Thoracic aorta (tissue), 2 donors: ENCODE measurements at places on chromosomes 2 and 18. TPM values are rescaled to one million over a fixed set of nuclear protein-coding genes. Genes with fewer than 3 reads are reported as not detected.

SOX11 gene
- total RNA-seq, result not detected

SNRPD1 gene
- total RNA-seq, result 4.3 TPM

ZNF385B gene
- total RNA-seq, result 0.41 TPM

LRRC30 gene
- total RNA-seq, result not detected

GPR39 gene
- total RNA-seq, result 1.9 TPM

MARCO gene
- total RNA-seq, result 13.7 TPM

CACNB4 gene
- total RNA-seq, result 13.8 TPM

COL5A2 gene
- 135 TPM for total RNA-seq

ARHGEF4 gene
- 6.5 TPM for total RNA-seq

COX7A2L gene
- 114 TPM for total RNA-seq

MAPK4 gene
- 4.0 TPM for total RNA-seq

ZSWIM2 gene
- not detected for total RNA-seq

- DNase-seq, result no peak
Observed at GRCh38 chr18:75783566-75784281, 356.2 kb upstream of the SMIM21 start.

DNA sequence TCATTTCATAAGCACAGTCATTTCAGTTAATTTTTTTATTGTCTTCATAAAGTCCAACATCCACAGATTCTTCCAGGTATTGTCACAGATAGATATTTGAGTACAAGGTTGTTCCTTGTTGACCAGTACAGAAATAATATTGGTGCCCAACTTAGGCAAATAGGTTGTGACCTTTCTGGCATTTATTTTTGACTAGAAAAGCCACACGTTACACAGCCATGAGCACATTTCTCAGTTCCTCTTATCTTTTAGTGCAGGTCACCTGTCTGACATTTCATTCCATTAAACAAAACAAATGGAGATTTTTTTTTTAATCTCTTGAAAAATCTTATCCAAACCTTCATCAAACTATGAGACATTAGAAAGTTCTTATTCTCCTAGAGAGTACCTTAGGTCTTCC, 428.8 kb downstream of the ZNF521 start:
- no peak for DNase-seq

DNA sequence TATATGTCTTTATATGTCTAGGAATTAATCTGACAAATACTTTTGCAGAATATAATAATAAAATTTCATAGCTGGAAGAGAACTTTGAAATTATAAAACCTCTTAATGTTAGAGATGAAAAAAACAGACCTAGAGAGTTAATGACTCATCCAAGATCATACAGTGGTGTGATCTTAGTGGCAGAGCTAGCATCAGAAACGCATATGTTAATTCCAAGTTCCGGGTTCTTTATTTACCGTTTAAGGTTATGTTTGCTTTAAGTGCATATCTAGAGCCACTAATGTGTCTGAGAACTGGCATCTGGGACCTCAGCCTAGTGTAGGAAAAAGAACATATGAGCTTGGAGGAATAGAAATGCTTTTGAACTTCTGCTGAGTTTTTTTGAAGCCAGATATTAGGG, 24.3 kb downstream of the CERS6 start:
- no peak for DNase-seq

- peak; percentile 94 for DNase-seq
Observed at GRCh38 chr2:71716697-71717624, 263.6 kb downstream of the DYSF start.

- no peak for DNase-seq
Observed at GRCh38 chr18:72601481-72601880, 57.3 kb upstream of the CBLN2 start.

GRCh38 chr2:55827855-55828254, 95.7 kb downstream of the EFEMP1 start:
- DNase-seq, result no peak

DNA sequence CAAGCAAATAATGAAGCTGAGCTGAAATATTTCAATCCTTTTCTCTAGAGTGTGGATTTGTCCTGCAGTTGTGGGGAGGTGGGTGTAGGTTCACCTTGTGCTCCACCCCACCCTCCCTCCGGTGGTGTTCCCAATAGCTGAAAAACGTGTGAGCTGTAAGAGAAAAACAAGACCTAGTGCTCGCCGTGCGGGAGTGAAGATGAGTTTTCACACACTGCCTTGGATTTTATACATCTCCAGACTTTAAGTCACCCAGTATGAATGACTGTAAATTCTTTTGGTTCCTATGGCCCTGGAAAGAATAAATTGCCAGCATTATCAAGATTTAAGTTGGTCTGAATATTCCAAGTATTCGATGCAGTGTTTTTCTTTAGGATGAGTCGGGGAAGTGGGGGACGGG, 1.9 kb upstream of the SOX11 start:
- no peak for DNase-seq

- no peak for DNase-seq
Observed at GRCh38 chr2:233915128-233915527, 2.0 kb upstream of the TRPM8 start.

DNA sequence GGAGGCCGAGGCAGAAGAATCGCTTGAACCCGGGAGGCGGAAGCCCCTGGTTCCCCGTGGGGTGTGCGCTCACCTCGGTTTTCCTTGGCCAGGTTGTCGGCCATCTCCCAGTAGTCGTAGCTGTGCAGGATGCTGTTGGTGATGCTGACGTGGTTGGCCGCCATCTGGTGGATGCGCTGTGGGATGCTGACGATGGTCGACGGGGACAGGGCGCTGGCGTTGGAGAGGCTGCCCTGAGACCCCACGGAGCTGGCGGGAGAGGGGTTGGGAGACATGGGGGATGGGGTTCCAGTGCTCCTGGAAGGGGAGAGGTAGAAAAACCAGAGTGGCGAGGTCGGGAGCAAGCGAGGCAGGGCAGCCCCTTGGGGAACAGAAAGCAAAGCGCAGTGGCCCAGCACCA, 64.4 kb upstream of the REV1 start:
- DNase-seq, result no peak

GRCh38 chr2:189409131-189409530, 32.1 kb upstream of the WDR75 start:
- DNase-seq, result no peak

GRCh38 chr2:100383306-100383705, 34.2 kb downstream of the CHST10 start:
- no peak for DNase-seq

DNA sequence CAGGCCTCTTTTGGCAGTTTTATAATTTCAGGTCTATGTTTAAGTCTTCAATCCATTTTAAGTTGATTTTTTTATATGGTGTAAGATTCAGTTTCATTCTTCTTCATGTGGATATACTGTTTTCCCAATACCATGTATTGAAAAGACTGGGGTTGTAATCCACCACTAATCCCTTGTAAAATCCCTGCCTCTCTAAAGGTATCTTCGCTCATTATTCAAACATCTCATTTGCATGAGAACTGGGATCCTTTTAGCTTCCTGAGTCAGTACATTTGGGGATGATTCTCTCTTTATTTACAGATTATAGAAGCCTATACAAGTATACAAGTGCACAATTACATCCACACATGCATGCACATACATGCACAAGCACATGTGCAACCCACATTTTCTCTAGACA, 25.3 kb downstream of the DHRS9 start:
- DNase-seq, result no peak

GRCh38 chr2:194591192-194591591, 1065.8 kb upstream of the SLC39A10 start:
- DNase-seq, result no peak

GRCh38 chr2:187854801-187855200, 300.6 kb upstream of the TFPI start:
- no peak for DNase-seq

- no peak for DNase-seq
Observed at GRCh38 chr2:37645836-37646235, 25.6 kb downstream of the CDC42EP3 start.

DNA sequence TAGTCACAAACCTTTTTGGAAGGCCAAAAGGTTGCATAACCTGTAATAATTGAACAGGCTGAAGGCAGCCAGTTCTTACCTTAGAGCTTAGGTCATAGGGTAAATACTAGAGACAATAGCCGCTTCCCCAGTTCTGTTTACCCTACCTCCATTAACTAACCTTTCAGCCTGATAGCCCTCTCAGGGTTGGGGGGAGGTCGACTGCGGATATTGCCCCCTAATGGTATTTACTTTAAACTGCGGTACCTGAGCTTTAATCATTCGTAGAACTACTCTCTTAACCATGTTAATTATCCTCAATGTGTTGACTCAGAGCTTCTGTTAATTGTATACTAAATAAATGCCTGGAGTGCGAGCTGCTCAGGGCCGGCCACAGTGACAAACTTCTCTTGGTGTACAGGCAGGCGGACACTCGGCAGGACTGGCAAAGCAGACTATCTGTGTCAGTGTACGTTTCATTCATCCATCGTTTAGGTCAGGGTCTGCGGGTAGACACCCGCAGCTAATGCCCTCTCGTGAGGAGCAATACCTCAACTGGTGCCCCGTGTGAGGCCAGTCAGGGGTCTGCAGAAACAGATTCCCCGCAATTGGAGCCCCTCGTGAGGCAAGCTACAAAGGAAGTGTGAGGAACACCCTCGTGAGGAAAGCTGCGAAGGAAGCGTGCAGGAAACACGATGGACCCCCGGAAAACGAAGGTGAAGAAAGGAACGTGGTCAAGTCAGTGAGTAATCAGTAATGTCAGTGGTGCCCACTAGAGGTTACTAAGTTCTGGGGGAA, 115.3 kb upstream of the SCN7A start:
- DNase-seq, result no peak
